ENCODE measurements at places on chromosomes 6 and 20.

GRCh38 chr20:1626528-1627199 lies 6.9 kb upstream of the SIRPB1 start:
- DNase-seq, result no peak

DNA sequence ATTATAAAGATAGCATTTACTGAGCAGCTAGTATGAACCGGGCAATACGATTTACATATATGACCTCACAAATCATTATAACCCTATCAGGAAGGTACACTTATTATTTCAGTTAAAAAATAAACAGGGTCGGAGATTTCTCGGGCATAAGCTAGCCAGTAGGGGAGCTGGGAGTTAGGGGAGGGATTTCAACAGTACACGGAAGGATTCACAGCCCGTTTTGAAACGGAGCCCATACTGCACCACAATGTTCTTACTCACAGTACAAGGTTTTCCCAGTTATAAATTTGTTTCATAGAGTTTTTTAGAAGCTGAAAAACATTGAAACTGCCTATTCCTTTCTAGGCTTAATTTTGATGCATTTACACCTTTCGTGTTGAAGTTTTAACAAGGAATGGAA lies 607.1 kb downstream of the HDGFL1 start:
- no peak for DNase-seq

GRCh38 chr20:33670715-33671499 lies 3.3 kb downstream of the NECAB3 start:
- DNase-seq, result no peak

GRCh38 chr20:20480689-20481088 lies 112.8 kb downstream of the INSM1 start:
- DNase-seq, result no peak

DNA sequence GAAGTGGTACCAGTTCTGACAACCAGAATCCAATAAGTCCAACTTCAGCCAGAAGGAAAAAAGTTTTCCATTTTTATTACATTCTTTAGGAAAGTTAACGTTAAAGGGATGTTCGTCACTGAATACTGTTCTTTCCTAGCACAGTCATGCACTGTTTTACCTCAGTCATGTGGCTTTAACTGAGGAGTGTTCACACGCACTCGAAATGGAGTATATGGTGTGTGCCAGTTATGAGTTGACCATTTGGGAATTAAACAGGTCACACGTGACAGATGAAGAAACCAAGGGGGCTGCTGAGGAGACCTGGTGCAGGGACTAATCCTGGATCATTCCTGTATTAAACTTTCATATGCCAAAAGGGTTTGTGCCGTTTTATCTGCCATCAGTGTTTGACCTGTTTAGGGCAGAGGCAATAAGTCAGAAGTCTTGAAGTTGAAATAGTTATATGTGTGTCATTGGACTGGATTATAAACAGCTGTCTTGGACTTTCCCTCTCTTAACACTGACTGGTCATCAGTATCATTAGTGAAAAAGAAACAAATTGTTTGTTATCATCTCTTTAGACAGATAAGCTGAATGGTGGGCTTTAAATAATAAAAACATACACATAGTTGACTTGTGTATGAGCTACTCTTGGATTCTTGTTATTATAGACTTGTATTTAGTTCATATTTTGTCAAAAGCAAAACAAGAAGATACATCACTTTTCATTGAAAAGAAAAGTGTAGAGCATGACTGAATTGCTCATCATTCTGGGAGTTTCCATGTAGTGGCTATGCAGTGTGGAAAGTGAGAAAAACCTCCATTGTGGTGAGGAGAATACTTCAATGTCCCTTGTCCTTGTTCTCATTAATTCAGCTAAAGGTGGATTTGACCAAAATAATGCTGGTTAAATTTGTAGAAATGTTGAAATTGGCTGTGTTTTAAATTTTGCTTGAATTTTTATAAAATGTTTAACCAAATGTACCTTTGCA lies 123.5 kb upstream of the SAMD5 start:
- no peak for DNase-seq

DNA sequence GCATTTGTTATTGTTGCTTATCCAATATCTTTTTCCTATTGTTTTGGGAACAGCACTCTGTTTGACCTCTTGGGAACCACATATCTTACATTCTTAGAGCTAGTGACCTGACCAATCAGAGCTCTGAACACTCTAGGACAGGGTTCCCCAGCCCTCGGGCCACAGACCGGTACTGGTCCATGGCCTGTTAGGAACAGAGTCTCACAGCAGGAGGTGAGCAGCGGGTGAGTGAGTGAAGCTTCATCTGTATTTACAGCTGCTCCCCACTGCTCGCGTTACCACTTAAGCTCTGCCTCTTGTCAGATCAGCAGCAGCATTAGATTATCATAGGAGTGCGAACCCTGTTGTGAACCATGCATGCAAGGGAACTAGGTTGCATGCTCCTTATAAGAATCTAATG lies 226.0 kb upstream of the TSHZ2 start:
- DNase-seq, result no peak

DNA sequence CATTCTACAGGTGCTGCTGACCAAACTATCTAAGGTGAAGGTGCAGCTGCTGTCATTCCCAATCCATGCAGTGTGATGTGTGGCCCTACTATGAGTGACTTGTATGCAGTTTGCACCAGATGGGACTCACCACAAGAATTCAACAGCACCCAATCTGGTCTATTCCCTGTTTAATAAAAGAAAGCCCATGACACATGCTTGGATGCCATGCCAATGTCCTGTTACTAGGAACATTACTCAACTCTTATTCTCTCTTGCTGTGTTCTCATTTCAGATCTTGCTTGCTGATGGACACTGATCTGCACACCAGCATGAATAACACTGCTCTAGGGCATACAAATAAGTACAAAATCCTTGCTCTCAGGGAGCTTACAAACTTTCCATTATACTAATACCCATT lies 221.6 kb upstream of the CDYL start:
- no peak for DNase-seq

DNA sequence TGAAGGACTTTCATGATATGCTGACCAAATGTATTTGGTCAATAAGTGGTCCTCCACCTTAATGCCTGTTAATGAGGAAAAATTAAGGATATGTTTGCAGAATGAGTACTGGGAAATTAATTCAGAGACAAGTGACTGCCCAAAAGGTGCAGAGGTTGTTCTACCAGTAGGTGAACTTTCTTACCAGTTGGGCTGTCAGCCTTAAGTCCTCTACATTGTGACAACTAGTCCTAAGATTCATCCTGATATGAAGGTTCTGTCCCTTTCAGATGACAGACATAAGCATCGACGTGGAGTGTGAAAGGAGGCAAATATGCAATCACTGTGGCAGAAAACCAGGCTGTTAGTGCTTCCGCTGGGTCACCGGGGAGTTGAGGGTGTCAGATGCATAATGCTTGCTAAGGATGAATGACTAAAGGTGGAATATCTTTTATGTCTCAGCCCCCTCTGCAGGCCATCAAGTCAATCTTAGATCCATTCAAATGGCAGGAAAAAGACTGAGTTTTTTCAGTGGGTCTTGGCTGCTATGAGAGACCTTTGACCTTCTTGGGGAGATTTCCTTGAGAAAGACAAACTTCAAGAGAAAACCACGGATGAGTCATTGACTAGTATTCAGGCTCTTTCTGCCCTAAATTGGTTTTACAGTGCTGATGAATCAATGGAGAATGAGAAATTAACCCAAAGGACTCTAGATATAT lies 226.0 kb downstream of the TPBG start:
- no peak for DNase-seq

GRCh38 chr20:49245921-49246740 lies 26.9 kb downstream of the DDX27 start:
- no peak for DNase-seq

- no peak for DNase-seq
These were observed 437.1 kb downstream of the PTPRT start for GRCh38 chr20:42752620-42753019.

DNA sequence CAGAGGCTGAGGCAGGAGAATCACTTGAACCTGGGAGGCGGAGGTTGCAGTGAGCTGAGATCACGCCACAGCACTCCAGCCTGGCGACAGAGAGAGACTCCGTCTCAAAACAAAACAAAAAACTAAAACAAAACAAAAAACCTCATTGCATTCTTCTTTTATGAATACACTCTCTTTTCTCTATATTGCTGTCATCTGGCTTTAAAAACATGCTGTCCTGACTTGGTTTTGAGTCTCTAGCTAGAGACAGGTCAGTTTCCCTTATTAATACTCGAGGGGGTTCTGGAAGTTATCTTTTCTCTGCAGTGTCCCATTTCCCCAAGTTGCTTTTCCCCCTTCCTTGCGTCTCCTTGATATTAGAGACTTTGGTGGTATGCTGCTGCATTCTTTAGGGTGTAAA lies 50.9 kb downstream of the RIOK1 start:
- no peak for DNase-seq

DNA sequence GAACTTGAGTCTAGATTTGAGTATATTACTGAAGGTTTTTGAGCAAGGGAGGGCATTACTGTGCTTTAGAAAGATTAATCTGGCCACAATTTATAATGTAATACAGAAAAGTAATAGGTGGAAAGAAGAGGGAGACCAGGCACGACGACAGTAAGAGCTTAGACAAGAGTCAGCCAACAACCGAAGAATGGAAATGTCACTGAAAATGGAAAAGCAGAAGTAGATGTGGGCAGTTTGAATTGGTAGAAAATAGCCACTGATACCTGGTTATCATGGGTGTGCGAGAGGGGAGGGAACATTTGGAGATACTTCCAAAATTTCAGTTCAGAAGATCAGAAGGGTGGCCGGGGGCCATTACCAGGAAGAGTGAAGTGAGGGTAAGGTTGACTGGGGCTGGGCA lies 339.1 kb downstream of the UTRN start:
- DNase-seq, result no peak

DNA sequence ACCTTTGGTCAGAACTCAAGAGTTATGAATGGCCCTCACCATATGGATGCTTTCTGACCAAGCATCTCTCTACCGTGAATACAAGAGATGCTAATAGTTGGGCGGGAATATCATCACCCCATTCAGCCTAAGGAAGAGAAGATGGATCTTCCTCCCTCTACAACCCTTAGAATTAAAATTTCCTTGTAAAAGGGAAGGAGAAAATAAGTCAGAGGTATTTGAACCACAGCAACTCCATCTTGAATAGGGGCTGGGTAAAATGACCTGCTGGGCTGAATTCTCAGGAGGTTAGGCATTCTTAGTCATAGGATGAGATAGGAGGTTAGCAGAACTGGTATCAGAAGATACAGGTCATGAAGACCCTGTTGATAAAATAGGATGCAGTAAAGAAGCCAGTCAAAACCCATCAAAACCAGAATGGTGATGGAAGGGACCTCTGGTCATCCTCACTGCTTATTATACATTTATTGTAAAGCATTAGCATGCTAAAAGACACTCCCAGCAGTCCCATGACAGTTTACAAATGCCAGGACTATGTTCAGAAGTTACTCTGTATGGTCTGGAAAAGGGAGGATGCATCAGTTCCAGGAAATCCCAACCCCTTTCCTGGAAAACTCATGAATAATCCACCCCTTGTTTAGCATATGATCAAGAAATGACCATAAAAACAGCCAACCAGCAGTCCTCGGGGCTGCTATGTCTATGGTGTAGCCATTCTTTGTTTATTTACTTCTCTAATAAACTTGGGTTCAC lies 101.2 kb downstream of the DTNBP1 start:
- no peak for DNase-seq

DNA sequence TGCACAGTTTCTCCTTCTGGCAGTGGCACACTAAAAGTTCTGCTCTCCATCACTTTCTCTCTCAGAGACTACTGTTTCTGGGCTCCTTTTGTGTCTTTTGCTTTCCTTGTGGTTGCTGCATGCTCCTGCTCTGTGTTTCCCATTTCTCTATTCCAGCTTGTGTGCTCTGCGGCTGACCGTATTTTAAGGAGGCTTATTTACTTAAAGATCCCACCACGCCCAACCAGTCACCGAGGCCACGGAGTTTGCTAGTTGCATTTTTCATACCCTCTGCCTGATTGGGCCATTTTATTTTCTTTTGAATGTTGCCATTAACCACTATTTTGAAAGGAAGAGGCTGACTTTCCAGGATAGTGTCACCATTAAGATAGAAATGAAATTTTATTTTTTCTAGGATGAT lies 626.4 kb upstream of the MMS22L start:
- no peak for DNase-seq

DNA sequence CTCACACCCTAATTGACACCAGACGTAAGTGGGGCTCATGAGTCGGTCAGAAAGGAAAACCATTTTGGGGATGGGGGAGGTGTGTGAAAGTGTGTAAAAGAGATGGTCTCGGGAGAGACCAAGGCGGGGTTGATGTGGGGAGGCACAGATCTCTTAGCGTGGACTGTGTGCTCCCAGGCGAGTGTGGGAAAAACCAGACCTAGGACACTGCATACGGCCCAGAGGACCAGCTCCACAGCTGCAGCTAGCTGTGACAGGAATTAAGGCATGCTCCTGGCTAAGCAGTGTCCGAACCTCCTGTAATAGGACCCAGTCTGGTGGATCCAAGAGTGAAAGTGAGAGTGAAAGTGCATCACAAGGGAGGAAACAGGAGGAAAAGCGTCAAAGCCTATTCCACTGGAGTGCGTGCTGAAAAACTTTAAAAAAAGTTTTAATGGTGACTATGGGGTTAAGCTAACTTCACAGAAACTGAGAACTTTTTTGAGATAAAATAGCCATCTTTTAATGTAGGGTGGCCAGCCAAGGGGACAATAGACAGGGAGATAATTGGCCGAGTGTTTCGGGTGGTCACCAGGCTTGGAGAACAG lies 9.6 kb downstream of the IL22RA2 start:
- DNase-seq, result no peak

DNA sequence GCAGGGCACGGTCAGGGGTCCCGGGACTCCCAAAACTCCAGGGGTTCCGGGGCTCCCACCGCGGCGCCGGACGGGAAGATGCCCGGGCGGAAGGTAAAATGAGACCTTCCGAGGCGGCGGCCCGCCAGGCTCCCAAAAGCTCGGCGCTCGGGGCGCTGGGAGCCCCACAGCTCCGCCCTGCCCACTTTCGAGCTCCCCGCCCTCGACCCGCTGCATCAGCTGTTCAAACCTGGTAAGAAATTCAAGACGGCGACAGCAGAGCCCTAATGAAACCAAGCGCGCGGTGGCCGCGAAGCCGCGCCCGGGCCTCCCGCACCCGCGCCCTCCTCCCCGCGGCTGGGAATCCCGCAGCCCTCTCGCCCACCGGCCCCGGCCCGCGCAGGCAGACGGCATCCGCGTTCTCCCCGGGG lies 369 bp downstream of the SLC4A11 start:
- DNase-seq, result no peak

DNA sequence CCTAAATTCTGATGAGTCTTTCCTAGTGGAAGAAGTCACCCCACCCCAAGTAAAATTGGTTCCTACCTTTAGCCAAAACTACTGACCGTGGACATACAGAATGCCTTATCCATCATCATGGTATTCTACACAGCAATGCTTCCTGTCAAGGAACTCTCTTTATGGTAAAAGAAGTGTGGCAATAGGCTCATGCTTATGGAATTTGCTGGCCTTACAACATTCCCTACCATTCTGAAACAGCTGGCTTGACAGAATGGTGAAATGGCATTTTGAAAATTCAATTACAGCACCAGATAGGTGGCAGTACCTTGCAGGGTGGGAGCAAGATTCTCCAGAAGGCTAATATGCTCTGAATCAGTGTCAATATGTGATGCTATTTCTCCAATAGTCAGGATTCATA lies 41.8 kb upstream of the BACH2 start:
- no peak for DNase-seq
